ENCODE measurements at places on chromosomes 3 and 15.

DNA sequence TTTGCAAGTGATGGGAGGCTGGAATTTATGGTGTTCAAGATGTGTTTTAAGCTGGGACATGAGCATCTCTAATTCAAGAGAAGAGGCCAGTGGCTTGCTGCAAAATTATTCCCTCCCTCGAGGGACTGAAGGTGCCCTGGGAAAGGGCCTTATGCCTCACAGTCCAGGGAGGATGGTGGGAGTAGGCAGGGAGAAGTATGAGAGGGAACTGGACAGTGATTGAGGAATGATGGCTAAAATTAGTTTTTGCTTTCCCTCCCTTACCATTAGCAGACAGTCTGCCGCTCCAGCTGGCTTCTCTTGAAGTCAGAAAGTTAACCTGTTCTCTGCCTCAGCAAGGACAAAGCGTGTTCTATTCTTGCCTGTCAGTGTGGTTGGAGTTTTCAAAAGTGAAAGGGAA lies 139.8 kb upstream of the SEMA6D start:
- no peak for DNase-seq

GRCh38 chr15:99320374-99321215 lies 69.3 kb downstream of the LRRC28 start:
- no peak for DNase-seq

- DNase-seq, result no peak
These were observed 40.1 kb upstream of the DCLK3 start for GRCh38 chr3:36804295-36805055.

DNA sequence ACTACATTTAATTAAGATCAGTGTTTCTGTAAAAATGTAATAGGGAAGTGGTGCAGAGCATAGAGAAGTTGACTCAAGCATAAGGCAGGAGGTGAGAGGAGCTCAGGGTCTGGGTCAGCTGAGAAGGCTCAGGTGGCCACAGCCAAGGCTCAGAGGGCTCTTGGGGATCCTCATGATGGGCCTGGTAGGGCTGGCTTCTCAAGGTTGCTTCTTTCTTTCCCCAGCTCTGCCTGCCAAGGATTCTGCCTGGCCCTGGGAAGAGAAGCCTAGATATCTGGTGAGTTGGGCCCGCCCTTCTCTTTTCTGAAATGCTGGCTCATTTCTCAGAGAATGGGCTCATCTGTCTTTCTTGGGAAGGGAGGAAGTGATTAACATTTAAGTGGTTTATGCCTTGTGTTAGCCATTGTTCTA lies 6.5 kb downstream of the ZNF589 start:
- no peak for DNase-seq

DNA sequence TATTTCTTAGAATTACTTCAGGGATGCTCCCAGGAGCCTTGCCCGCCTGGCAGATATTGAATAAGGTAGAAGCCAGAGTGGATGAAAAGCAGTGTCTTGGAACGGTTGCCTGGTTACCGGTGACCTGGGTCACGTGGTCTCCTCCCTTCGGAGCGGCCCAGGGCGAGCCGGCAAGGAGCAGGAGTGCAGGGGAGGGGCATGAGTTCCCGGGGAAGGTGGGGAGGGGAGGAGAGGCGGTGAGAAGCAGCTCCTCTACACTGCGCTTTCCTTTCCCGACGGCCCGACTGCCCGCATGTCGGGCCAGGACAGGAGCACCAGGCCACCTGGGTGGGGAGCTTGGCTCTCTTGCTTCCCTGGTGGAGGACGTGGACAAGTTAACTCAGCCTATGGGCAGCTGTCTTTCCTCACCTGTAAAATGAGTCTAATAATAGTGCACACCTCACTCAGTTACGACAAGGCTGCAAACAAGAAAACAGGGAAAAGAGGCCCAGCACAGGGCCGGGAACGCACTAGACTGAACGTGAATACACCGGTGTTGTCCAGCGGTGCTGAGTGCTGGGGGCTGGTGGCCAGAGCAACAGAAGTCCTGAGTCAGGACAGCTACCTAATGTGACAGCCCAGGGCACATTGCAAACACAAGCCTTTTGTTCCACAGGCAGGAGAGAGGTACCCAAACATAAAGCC lies 198.3 kb downstream of the ADAMTS9 start:
- peak; percentile 7 for DNase-seq

GRCh38 chr3:18241837-18242236 lies 183.3 kb downstream of the SATB1 start:
- no peak for DNase-seq

DNA sequence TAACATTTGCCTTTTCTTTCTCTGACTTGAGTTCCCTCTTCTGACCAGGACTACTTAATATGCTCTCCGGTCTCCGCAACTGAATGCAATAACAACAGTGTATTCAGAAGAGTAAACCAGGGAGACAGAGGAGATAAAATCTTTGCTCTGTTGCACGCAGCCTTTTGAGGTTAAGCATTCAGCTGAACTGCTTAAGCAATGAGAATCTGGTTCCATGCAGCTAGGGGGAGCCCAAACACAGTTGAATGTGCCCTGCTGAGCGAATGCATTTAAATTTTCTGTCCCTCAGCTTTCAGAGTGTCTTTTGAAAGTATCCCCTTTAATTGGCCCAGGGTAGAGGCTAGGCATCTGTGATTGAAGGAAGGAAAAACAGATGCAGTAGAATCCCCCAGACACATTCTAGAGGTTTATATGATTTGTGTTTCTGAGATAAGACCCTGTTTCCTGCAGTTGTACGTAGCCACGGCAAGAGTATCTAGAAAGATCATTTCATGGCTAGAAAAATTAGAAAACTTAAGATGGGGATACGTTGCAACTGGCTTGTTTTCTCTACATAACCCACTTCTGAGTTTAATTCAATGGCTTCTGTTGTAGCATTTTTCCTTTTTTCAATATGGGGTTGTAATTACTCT lies 309.6 kb downstream of the TUSC7 start:
- DNase-seq, result peak; percentile 63

Data from NCI-H1436 treated with DMSO at 0.1 percent for 48 hours (cell line).